HT-29 (cell line): ENCODE measurements at places on chromosomes 6 and 20.

GRCh38 chr6:170043881-170044790 lies 246.7 kb downstream of the DLL1 start:
- DNase-seq, result no peak

GRCh38 chr20:2315440-2315778 lies 19.6 kb downstream of the TGM3 start:
- no peak for DNase-seq

- DNase-seq, result no peak
Measured at GRCh38 chr6:138563231-138563630, 63.9 kb upstream of the NHSL1 start.

GRCh38 chr6:130420911-130421310 lies 55.1 kb downstream of the TMEM200A start:
- DNase-seq, result no peak

DNA sequence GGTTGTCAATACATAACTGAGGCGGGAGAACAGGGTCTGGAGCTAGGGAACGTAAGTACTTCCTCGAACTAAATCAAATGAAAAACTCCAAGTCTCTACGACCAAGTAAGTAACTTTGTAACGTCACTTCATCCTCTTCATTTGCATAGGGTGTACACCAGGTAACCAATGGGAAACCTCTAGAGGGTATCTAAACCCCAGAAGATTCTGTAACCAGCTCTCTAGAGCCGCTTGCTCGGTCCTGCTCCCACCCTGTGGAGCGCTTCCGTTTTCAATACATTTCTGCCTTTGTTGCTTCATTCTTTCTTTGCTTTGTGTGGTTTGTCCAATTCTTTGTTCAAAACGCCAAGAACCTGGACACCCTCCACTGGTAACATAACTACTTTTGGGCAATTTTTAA lies 133.5 kb upstream of the TMEM170B start:
- DNase-seq, result no peak

DNA sequence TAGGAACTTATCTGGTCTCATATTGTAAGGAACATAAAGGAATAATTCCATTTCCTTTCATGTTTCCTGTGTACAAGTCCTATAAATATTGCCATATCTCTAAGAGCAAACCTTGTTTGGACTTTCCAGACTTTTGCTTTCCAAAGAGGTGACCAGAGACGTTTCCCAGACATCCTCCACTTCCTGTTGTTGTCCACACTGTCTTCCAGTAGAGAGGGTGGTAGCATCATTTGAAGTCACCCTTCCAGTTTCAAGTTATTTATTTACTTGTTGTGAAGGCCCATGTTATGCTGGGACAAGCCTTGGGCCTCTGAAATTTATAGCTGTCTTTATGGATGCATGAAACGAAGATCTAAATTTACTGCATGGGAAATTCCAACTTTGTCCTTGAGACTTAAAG lies 10.6 kb upstream of the TGM3 start:
- DNase-seq, result no peak

DNA sequence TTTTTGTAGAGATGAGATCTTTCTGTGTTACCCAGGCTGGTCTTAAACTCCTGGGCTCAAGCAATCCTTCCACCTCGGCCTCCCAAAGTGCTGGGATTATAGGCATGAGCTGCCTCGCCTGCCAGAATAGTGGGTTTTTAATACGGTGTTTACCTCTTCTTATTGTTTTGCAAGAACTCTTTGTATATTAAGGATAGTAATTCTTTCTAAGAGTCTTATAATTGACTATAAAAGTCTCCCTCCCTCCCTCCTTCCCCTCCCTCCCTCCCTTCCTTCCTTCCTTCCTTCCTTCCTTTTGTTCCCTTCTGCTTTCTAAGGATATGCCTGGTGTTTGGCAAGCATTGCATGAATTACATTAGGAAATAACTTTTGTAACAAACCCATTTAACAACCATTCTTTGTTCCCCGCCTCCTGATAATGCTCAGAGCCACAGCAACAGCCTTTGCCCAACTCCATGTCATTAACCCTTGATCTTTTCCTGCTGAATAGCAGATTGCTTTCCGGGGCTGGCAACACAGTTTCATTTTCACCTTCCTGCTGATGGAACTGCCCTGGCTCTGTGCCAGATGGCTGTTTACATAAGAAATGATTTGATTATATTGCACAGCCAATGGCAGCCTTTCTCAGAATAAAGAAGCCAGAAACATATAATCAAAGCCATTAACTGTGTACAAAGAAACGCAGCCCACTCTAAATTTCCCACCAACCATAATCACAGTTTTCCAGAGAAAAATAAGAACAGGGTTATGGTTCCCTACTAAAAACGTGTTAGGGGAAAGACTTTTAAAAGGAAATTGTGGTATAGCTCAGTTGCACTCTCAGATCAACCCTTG lies 143.7 kb upstream of the PTPN1 start:
- peak; percentile 100 for DNase-seq

- no peak for DNase-seq
Measured at GRCh38 chr6:5105146-5105545, 20.0 kb downstream of the PPP1R3G start.

DNA sequence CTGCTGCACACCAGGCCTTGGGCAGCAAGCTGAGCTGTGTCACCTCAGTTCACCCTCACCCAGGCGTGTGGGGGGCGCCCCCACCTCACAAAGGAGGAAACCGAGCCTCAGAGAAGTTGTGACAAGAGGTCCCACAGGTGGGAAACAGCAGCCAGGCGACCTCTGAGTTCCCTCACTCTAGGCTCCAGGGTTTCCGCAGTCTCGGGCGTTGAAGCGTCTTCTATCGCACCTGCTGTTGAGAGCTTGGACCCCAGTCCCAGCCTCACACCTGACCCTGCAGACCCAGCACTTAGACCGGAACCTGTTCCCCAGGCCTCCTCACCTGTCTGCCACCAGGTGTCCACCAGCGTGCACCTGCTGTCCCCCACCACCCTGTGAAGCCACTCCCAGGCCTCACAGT lies 22.3 kb upstream of the APMAP start:
- DNase-seq, result no peak

- DNase-seq, result no peak
Measured at GRCh38 chr20:3930265-3931206, 41.3 kb downstream of the PANK2 start.

- DNase-seq, result no peak
Measured at GRCh38 chr6:8229915-8230756, 127.8 kb upstream of the EEF1E1 start.

DNA sequence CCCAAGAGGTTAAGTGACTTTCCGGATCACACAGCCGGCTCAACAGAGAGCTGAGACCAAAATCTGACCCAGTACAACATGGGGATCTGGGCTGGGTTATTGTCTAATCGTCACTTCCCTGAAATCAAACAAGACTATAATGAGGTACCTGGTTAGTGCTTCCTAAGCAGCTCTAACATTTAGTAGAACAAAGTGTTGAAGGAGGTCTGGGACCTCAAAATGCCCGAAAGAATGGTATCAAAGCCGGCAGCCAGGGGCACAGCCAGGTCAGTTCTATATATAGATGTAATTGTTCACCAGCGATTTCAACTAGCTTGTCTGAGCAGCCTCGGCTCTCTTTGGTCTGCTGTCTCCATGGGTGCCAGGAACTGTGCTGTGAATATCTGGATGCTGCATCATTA lies 245.5 kb upstream of the ECI2 start:
- no peak for DNase-seq

DNA sequence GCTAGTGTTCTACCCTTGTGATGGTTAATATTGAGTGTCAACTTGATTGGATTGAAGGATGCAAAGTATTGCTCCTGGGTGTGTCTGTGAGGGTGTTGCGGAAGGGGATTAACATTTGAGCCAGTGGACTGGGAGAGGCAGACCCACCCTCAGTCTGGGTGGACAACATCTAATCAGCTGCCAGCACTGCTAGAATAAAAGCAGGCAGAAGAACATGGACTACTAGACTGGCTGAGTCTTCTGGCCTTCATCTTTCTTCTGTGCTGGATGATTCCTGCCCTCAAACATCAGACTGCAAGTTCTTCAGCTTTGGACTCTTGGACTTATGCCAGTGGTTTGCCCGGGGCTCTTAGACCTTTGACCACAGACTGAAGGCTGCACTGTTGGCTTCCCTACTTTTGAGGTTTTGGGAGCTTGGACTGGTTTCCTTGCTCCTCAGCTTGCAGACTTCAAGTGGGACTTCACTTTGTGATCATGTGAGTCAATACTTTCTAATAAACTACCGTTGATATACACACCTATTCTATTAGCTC lies 50.1 kb downstream of the SDHAF4 start:
- no peak for DNase-seq

DNA sequence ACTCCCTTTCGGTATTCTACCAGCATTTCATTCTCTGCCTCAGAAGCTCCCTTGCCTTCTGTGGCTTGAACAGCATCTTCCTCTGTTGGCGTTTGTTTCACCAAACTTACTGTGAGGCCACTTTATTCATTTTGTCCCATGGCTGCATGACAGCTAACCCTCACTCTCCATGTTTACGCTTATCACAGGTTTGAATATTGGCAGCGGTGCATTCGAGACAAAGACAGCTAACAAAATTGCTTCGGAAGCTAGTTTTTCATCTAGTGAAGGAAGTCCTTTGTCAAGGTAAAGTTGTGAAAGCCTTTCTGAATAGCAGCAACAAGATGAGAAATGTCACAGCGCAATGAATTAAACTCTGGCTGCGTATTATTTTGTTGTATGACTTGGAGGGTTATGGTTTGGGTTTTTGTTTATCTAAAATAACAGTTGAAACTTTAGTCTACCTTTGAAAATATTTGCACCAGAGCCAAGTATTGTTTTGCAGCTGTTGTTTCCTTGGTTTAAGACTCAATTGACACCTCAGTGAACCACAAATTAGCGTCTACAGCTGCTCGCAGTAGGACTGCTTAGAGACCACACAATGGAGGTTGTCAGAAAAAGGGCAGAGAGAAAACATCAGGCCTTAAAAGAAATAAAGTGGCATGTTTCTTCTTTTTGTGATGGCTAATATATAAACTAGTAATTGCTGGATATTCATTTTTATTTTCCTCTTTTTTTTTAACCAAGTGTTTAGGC lies 70.4 kb upstream of the XRN2 start:
- no peak for DNase-seq

- no peak for DNase-seq
Measured at GRCh38 chr6:1739680-1740079, 130.0 kb downstream of the FOXC1 start.

DNA sequence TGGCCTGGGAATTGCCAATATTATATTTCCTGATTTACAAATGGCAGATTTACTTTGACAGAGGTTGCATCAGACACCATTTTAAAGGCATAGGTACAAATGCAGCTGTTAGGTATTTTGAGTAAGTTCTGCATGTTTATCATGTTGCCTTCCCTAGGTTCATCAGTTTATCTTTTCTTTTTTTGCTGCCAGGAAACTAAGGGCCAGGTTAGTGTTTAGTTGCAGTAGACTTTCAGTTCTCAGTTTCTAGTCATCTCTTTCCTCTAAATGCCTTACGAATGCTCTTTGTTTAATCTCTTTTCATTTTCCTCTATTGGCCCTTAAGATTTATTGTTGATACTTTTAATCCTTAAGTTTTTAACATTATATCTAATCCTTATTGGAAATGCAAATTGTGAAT lies 129.9 kb downstream of the SMAP1 start:
- no peak for DNase-seq

- no peak for DNase-seq
Measured at GRCh38 chr6:72037006-72037405, 150.7 kb downstream of the RIMS1 start.

DNA sequence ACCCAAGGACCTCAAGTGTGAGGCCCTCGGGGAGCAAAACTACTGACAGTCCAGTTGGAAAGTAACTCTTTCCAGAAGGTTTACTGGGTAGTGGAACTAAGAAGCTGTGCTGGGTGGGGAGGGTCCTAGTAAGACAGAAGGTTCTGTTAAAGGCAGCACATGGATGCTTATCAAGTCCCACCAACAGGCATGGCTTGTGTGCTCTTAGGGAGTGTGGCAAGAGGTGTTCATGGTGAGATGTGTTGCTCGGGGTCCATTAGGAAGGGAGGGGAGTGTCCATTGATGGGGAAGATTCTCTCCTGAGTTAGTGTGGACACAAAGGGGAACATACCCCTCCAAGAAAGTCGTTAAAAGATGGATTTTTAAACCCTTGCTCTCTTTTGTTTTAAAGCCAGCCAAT lies 120.6 kb downstream of the LY86 start:
- no peak for DNase-seq

GRCh38 chr6:113586413-113587077 lies 270.6 kb upstream of the MARCKS start:
- no peak for DNase-seq
